ENCODE measurements at places on chromosomes 3 and 15.

GRCh38 chr3:48412375-48413001 is 17.4 kb downstream of the PLXNB1 start:
- no peak for DNase-seq

GRCh38 chr3:159187706-159188105 is 385.9 kb downstream of the MFSD1 start:
- DNase-seq = no peak

DNA sequence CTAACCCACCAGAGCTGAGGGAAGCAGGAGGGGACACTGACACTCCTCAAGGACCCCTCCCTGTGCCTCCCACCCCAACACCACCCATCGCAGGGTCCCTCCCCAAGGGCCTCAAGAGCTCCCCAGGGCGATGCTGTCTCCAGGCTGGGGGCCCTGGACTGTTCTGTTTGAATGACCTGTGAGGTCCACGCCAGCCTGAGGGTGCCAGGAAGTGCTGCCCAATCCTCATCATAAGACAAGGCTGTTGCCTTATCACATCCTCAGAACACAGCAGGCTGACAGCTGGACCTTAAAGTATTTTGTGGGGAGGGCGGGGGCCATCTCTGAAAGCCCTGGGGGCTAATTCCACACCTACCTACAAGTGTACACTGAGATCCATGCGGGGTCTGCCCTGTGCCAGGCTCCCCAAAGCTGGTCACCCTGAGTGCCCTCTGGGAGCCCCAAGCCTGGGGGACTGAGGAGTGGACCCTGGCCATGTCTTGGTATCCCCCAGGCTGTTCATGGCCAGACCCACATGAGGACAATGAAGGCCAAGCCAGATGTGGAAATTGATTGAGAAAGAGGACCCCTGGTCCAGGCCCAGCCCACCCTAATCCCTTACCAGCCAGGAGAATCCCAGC is 23.8 kb upstream of the GOLGA6C start:
- no peak for DNase-seq

DNA sequence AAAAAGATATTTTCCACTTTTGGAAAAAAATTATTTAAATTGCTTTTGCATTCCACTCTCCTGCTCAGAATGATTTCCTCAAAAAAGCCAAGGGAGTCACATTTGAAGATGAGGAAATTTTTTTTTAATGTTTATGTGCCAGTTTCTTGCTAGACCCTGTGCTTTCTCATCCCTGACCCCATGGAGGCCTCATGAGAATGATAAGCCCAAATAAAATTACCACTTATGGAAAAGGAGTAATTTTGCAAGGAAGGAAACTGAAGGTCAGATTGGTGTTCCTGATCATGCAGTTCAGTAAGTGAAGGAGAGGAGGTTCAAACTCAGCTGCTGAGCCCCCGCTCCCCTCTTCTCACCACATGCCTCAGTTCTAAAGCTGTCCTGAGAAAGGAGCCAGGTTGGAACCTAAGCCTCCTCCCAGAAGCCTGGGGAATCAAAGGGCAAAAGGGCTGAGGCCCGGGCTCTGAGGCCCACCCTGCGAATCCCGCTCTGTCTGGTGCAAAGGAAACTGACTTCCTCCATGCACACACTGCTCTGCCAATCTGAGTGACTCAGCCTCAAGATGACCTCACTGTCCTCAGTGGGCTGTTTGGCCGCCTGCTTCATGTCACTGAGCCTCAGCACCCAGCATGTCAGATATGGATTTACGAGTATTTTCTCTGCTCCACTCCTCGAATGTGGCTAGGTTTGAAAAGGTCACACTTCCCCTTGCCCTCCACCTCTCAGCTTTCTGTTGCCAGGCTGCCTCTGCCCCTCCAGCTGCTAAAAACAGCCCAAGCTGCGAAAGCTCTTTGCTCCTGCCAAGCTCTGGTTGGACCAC is 56.9 kb upstream of the FLNB start:
- DNase-seq = no peak

DNA sequence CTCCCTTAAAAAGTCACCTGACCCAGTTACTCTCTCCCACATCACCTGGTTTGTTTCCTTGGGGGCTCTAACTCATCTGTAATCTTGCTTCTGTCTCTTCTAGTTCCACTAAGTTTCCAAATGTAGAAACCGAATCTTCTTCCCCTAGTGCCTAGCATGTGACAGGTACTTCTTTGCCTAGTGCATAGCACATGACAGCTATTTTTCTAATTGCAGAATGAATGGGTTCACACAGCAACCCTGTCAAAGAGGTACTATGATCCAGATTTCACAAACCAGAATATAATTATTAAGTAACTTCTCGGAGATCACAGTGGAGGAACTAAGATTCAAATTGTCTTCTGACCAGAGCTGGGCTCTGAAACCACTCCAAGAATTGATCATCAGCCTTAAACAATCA is 7.4 kb downstream of the DPH3 start:
- DNase-seq = no peak

GRCh38 chr15:60840703-60841411 is 361.9 kb upstream of the ICE2 start:
- no peak for DNase-seq

GRCh38 chr15:48811325-48811958 is 573 bp upstream of the CEP152 start:
- DNase-seq = no peak

GRCh38 chr15:52858782-52859176 is 68.6 kb upstream of the ONECUT1 start:
- DNase-seq = peak; percentile 39

DNA sequence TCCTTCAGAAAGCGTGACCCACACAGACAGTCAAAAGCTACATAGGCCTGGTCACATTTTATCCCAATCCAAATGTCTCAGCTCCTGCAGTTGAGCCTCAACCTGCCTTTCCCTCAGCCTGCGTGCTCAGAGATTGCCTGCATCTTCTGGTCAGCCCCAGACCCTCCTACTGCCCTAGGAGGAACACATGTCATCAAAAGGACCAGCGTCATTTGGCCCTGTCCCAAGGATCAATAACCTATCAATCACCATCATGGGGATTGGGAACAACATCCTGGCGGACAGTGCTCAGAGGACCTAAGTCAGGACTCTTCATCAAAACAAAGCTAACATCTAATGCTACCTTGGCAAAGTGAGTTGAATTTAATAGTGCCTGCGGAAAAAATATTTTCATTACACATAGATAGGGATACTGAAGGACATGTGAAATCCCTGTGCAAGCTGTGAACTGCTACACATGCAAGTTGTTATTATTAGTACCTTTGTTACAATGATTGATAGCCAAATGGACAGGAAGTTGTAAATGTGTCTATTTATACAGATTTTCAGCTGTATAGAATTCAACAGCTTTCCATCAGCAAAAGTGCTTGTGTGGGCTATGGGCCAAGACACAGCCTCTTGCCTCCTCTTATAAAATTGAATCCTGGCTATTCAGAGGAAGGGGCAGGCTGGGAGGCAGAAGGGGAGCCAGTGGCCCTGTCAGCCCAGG is 47.7 kb downstream of the UMPS start:
- DNase-seq = peak; percentile 21

- no peak for DNase-seq
Measured at GRCh38 chr15:32928876-32929275, 211.1 kb downstream of the GREM1 start.

- DNase-seq = no peak
Measured at GRCh38 chr3:59644479-59645402, 594.9 kb upstream of the CFAP20DC start.

- no peak for DNase-seq
Measured at GRCh38 chr3:111706527-111706926, 111.4 kb upstream of the ZBED2 start.

- DNase-seq = no peak
Measured at GRCh38 chr3:57127891-57128518, 37.1 kb downstream of the IL17RD start.

DNA sequence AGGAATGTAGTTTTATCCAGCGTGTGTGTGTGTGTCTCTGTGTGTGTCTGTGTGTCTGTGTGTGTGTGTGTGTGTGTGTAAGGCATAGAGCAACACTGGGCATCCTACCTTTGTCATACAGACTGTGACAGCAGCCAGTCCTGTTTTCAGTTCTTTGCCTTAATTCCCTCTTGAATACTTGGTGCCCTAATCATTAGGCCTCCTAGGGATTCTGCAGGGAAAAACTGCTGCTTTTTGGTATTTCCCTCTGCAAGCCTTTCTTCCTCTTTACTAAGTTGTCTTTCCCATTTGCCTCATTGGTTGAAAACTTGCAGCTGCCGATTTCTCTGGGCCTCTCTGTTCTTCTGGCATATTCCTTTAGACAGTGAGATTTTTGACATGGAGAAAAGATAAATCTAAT is 9.2 kb downstream of the SLC25A36 start:
- DNase-seq = no peak

- peak; percentile 51 for DNase-seq
Measured at GRCh38 chr15:89197503-89197971, 23.8 kb downstream of the RLBP1 start.

- no peak for DNase-seq
Measured at GRCh38 chr15:91866371-91866905, 12.9 kb downstream of the SLCO3A1 start.

GRCh38 chr15:75720787-75721479 is 8.3 kb upstream of the CSPG4 start:
- DNase-seq = peak; percentile 20

DNA sequence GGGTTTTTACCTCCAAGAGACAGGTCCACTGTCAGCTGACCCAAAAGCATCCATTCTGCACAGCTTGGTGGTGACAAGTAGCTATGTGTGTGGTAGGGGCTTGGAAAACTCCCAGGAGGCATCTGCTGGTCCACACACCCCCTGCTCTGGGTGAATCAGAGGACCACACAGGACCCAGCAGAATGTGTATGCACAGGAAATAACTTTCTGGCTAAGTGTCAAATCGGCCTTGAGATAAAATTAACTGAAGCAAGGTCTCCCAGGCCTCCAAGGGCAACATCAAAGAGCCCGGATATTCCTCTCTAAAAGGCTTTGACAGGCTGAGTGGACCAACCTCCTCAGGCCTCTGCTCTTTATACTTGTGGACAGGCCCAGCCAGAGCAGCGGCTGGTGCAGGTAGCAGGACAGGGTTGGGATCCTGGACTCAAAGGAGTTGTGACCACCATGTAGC is 66.5 kb downstream of the CTNNB1 start:
- DNase-seq = no peak

DNA sequence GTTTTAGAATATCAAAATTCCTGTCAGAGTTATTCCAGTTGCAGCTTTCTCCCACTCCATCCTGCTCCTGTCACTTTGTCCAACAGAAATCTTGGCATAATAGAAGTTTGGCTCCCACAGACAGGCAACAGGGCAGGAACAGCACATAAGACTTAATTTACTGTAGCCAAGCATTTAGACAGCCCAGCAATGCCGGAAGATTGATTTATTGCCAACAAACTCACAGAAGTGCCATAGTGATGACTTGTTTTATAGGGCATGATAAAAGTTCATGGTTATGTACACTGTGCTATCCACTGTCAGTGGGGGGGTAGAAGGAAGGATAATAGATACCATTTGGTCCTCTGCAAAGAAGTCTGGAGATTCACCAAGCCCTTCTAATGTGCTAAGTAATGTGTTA is 98.3 kb upstream of the CBLB start:
- DNase-seq = no peak

GRCh38 chr3:195155570-195156241 is 115.3 kb downstream of the XXYLT1 start:
- no peak for DNase-seq

DNA sequence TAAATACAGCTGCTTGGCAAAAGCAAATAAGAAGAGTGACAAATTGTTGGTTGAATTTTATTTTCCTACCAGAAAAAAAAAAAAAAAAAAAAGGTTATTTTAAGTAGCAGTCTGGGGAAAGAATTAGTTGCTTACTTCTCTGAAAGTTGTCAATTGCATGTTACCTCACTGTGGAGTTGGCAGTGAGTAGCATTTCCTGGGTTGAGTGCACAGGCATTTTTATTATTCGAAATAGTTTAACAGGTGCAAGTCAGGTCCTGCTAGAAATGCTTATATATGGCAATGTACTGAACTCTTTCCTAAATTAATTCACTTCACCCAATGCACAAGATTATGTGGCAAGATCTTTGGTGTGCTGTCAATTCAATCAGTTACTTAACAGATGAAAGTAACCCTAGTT is 680.6 kb downstream of the EPHA3 start:
- no peak for DNase-seq

DNA sequence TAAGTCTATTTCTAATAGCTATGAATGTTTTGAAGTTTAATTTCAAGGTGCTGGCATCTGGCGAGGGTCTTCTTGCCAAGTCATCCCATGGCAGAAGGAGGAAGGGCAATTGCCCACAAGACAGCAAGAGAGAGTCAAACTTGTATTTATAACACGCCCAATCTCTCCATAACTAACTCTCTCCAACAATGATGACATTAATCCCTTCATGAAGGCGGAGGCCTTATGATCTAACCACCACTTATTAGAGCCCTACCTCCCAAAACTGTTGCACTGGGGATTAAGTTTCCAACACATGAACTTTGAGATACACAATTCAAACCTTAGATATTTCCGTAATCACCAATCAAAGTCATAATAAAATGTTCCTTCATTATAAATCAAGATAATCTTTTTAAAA is 406.9 kb downstream of the CNTN6 start:
- no peak for DNase-seq

GRCh38 chr15:75869446-75869845 is 26.2 kb downstream of the UBE2Q2 start:
- no peak for DNase-seq

GRCh38 chr3:128486681-128487537 is 6.1 kb downstream of the GATA2 start:
- DNase-seq = peak; percentile 41

Measured in NCI-H2081 (cell line).